H4 (cell line): ENCODE measurements at places on chromosomes 5 and 9.

DNA sequence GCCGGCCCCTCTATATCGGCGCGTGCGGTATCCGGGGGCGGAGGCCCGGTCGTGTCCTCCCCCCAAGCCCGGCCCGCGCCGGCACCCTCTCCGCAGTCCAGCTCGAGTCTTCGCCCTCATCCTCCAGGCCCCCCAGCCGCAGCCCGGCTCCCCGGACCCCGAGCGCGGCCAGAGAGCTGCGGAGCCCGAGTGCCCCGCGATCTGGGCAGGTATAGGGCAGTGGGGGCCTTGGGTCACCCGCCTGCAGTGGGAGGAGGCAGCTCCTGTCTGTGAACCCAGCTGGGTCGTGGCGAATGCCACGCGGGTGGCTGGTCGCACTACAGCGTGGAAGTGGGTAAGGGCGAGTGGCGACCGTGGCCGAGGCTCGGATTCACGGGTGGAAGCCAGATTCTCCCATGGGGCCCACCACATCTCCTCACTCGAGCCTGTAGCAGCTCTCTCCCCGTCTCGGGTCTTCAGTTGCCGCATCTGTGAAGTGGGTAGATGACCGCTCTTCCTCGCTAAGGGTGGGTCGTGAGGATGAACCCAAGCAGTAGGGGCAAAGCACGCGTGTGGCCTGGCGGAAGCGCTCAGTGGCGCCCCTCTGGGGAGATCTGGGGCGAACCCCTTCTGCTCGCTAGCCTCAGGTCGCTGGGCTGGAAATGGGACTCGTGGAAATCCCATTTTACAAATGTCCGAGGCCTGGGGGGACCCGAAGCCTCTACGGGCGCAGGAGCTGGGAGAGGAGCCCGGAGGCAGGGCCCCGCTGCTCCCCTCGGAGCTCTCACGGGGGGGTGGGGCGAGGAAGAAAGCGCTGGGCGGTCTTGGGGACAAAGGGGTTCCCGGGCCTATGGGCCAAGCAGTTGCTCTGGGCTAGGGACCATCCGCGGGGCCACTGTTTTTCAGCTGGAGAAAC lies 1.9 kb downstream of the NR5A1 start:
- no peak for DNase-seq

DNA sequence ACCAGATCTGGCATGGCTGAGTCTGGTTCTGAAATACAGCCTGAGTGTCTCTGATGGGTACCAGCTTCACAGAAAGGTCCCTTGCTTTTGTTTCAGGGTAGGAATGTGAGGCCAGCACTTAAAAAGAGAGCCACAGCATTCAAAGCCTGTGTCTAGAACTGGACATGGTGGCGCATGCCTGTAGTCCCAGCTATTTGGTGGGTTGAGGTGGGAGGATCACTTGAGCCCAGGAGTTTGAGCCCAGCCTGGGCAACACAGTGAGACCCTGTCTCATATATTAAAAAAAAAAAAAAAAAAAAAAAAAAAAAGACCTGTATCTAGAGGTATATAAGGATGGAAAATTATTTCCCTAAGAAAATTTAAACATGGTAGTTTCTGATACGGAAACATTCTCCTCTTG lies 202.3 kb downstream of the GAPVD1 start:
- DNase-seq: no peak

DNA sequence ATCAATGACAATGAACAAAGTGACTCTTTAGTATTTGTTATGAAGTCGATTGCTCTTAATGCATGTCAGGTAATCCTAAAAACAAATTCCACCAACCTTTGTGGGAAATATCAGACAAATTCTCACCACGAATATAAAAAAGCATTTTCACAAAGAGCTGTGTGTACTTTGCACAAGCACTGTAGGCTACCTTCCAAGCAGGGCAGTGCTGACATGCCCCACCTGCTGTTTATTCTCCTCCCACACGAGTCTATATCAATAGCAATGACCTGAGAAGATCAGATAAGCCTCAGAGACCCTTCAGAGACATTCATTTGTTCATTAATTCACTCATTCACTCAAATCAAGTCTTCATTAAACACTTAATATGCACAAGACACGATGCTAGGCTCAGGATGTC lies 469.1 kb downstream of the ZSWIM6 start:
- DNase-seq: no peak

DNA sequence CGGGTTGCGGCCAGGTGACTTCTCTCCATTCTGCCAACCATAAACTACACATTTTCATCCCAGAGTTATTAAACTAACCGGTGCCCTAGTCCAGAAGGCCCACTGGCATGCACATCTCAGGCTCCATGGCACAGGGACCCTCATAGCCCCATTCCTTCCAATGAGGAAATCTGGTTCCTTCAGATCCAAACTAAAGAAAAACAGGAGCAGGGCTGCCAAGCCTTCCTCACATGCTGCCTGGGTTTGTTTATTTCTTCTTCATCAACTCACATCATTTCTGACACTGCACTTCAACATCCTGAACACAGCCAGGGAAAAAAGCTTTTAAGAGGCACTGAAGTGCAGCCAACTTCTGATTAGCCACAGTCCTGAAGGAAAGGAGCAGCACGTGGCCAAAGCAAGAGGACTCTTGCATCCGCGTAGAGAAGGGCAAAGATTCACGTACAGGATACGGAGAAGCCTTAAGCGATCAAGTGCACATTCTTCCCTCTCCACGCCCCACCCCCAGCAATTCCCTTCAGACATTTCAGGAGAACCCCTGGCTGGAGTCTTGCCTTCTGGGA lies 22.5 kb downstream of the LHFPL2 start:
- DNase-seq: no peak

- DNase-seq: no peak
These were observed 152.4 kb upstream of the RAPGEF1 start for GRCh38 chr9:131892162-131892707.

DNA sequence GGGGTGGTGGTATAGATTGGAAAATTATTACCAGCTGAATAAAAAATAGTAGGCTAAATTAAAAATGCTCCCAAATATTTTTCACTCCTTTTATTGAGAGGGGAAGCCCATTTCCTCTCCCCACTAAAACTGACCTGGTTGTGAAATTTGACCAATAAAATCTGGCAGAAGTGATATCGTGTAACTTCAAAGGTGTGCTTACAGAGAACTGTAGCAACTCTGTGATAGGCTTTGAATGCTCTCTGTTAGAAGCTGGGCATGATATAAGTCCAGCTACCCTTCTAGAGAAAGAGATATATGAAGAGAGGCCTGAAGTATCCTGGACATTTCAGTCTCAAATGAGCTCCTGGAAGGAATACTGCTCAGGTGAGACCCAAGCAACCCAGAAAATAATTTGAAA lies 10.2 kb upstream of the RFK start:
- DNase-seq: no peak

DNA sequence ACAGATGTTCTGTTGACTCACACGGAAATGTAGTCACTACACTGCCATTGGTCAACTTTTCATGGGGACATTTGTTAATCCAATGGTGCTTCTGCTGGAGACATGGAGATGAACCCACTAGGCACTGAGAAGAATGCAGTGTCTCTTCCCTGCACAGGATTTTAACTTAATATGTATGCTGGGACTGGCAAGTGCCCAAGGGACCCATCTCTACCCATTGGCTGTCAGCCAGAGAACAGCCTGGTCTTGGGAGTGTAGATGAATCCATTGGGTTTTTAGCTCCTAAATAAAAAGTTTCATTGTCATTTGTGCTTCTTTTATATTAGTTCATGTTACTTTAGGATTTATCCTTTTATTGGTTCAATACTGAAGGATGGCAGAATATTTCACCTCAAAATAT lies 195.8 kb upstream of the CDH6 start:
- no peak for DNase-seq

DNA sequence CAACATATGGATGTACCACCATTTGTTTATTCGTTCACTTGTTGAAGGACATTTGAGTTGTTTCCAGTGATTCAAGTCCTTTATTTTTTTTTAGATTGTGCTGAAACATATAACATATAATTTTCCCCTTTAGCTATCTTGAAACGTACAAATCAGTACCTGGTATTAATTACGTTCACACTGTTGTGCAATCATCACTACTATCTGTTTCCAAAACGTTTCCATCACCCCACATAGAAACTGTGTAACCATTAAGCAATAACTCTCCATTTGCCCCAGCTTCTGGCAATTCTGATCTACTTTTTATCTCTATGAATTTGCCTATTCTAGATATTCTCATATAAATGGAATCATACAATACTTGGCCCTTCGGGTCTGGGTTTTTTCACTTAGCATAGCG lies 116.0 kb downstream of the FGF1 start:
- no peak for DNase-seq
